ENCODE measurements at places on chromosomes 11 and 22. TPM values are rescaled to one million over a fixed set of nuclear protein-coding genes. Genes with fewer than 3 reads are reported as not detected.

- no peak for DNase-seq
Measured at GRCh38 chr22:31378123-31378522, 21.3 kb upstream of the DRG1 start.

Gene PANX2
- 1.2 TPM for total RNA-seq

Gene KRTAP5-7
- total RNA-seq, result not detected

Gene TMEM191C
- 0.38 TPM for total RNA-seq
